AG04449 (cell line): ENCODE measurements at places on chromosomes 7 and 10.

DNA sequence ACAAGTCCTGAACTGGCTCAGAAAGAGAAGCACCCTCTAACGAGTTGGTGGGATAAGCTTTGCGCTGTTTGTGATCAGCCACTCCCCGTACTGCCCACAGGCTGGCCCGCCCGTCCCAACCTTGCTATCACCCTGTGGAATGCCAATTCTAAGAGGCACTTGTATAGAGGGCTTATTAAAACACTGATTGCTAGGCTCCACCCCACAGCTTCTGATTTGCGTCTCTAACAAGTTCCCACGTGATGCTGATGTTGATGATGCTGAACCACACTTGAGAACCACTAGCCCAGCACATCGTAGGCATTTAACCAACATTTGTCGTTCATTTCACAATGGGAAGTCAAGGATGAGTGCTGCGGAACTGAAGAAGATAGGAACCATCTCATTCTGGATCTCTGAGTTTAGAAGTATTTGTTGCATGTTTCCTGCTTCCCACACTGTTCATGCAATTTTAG, 12.7 kb upstream of the GSAP start:
- no peak for DNase-seq

DNA sequence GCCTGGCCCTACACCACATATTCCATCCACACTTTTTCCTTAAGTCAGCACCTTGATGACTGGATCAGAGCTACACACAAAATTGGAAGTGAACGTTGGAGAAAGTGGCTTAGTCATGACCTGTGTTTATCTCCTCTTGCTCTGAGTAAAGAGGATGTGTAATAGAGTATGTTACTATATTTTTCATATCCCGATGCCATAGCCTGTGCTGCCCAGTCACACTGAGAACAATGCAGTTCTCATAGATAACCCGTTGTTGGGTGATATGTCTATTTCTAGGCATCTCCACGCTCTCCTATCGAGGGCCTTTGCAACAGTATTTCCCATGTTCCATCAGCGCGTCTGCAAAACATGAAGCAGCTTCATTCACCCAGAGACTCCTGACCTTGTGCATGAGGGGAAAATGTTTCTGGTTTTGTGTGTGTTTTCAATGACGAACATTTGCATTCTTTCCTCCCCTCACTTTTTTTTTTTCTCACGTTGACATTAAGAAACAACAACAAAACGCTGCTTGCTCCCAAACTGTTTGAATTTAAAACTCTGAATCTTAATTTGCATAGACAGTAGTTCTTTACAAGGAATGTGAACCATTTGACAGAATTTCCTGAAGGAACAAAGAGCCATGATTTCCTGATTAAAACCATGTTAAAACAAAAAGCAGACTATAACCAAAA, 43.4 kb downstream of the GRK5 start:
- peak; percentile 63 for DNase-seq

DNA sequence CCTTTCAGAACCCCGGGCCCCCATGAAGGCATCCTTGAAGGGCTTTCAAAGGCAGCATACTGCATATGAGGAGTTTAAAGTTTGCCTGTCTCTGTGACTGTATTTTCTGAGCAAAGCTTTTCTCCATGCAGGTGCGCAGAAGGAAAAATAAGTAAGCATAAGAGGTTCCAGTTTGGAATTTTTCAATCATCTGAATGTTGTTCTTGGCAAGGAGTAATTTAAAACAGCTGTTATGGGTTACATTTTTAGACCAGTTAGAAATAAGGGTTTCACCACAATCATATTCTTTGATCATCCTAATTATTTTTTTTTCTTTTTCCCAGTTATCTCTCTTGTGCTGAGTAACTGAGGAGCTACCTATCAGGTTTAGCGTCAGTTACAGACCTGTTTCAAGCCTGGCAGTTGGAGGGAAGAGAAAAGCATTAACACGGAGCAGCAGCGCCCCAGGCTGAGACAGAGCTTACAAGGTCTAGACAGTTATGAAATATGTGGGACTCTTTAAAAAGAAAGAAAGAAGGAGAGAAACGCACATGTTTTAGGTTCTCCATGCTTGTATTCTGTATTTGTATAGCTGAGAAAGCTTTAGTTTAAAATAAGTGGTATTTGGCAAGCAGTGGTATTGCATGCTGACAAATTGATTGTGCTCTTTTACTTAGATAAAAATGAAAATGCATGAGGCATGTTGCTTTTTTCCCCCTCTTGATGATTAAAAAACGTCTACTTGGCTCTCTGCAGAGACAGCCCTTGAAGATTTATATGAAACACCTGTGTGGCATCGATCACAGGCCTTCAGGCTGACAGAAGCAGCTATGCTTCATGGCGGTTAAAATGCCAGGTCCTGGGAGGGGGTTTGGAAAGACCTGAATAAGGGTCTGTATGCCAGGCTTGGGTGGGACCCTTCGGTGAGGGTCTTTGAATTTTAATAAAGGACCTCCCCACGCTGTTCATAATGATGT, 157.6 kb downstream of the GRK5 start:
- DNase-seq, result no peak

- DNase-seq, result no peak
These were observed 996 bp downstream of the ADAM12 start for GRCh38 chr10:126387041-126387921.

- no peak for DNase-seq
These were observed 204.0 kb downstream of the MAD1L1 start for GRCh38 chr7:2028733-2029132.

- DNase-seq, result no peak
These were observed 12.5 kb downstream of the VENTX start for GRCh38 chr10:133249975-133250754.

- no peak for DNase-seq
These were observed 109.3 kb downstream of the TNS3 start for GRCh38 chr7:47472444-47473157.

- no peak for DNase-seq
These were observed 4.9 kb upstream of the GJD4 start for GRCh38 chr10:35600193-35600592.

GRCh38 chr10:130515670-130516069, 379.5 kb downstream of the GLRX3 start:
- DNase-seq, result no peak

- no peak for DNase-seq
These were observed 244.6 kb upstream of the MGMT start for GRCh38 chr10:129222436-129222835.

- no peak for DNase-seq
These were observed 12.3 kb upstream of the OSBPL3 start for GRCh38 chr7:24992314-24992713.

DNA sequence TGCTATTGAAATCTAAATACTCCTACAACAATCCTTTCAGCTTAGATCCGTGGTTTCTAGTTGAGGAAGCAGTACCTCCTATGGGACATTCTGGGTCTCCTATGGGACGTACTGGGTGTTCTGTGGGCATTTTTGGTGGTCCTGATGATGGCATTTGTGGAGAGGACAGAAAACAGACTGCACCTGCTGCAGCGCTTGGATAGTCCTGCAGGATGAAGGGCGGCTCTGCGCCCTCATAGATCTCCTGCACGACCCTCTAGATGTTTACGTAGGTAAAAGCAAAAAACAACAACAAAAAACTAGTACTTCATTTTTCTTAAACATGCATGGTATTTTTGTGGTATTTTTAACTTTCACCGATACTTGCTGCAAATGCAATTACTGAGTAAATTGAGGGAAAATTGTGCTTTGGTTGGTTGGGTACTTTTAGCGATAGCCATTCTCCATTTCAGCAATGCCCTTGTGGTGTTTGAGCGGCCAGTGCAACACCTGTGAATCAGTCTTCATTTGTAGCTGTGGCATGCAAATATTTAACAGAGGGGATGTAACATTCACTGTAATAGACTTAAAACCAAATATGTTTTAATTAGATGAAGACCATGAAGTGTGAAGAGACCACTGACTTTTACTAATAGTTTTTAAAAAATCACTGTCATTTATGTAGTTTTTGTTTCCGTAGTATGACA, 461.2 kb downstream of the SDK1 start:
- no peak for DNase-seq

DNA sequence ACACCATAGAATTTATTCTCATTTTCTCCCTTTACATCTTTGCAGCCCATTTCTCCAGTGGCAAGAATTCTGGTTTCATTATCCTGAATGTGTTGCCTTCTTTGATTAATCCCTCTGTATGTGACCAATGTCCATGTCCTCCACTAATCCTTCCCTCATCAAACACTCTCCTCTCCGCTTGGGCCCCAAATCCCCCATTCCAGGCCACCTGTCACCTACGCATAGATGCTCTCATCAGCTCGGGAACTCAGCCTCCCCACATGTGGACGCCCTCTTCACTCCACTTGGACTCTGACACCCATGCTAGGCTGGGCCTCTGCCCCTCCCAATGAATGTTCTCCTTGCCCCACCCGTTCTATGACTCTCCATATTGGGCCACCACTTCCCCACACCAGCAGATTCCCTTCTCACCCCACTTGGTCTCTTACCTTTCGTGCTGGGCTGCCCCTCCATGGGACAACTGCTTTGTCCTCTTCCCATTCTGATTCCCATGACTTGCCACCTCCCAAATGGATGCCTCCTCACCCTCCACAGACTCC, 18.7 kb upstream of the RBM20 start:
- no peak for DNase-seq

GRCh38 chr10:17076626-17077345, 52.8 kb downstream of the CUBN start:
- no peak for DNase-seq

GRCh38 chr7:151897161-151897731, 20.3 kb upstream of the PRKAG2 start:
- DNase-seq, result no peak

DNA sequence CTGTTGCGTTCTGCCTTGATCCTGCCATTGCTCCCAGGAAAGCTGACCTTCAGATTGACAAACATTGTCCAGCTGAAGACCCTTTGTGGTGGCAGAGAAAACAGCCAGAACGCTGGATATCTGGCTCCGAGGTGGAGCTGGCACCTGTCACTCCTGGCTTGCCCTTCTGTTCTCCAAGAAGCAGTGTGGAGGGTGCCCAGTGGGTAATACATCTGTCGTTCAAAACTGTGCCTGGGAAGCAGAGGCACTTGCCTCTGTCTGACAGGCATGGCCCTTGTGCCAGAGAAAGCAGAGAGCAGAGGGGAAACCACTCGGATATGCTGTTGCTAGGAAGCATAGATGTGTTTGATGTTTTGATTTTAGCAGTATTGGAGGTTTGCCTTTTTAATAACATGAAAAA, 231.4 kb downstream of the BMPER start:
- DNase-seq, result no peak

DNA sequence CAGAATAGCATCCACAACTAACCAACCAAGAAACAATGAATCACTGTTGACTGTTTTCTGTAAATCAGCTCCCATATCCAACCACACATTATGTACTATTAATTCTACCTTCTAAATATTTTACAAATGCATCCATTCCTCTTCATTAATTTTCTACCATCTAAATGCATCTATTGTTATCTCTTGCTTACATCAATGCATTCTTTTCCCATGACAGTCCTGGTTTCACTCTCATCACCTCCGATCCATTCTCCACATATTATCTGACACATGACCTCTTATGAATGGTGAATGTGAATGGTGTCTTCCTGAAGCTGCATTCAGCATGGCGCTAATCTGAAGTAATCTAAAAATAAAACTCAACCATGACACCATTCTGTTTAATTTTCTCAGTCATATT, 153.8 kb upstream of the CALCR start:
- no peak for DNase-seq

DNA sequence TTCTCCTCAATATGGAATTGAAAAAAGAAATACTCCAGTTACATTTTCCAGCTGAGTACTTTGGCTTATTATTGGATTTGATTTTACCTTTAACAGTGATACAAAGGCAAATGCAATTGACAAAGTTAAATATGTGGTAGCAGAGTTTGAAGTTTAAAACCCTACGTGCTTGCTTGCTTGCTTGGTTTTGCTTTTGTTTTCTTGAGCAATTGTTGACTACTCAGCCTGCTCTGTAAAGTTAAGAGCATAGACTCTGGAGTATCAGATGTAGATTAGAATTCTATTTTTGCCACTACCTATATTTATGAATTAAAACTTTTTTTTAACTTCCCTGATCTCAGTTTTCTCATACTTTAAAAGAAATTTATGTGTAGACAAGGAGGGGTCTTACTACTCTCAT, 51.4 kb downstream of the PCDH15 start:
- DNase-seq, result no peak

DNA sequence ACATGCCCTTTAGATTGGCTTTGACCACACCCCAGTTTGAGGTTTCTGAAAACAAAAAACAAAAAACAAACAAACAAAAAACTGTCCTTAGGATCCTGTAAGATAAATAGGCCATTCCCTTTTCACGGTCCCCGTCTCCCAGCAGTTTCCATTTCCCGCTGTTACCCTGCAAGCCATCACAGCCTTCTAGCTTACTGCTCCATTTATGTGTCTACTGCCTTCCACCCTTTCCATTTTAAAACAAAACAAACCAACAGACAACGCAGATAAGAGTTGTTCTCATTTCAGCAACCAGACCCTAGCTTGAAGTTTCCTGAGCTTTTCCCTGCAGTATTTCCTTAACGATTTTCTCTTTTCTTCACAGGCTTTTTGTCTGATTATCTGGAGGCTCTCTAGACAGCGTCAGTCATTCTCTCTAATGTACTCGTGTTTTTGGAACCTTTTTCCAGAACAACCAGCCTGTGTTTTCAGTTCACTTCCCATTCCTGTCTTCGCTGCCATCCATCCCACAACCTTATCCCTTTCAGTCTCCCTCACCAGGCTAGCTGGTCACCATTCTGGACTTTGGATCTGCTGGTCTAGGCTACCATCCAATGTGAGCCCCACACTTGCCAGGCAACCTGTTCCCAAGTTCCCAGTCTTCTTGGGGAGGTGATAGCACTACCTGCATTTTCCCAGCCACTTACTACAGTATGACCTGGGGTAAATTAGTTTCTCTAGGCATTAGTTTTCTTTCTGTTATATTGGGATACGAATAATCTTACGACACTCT, 317.3 kb upstream of the FZD1 start:
- DNase-seq, result no peak

- DNase-seq, result no peak
These were observed 81.3 kb upstream of the CXCL12 start for GRCh38 chr10:44466236-44466635.

- no peak for DNase-seq
These were observed 163.9 kb downstream of the MAD1L1 start for GRCh38 chr7:2068693-2069471.

GRCh38 chr7:137254766-137255165, 88.8 kb downstream of the PTN start:
- no peak for DNase-seq

GRCh38 chr10:121322046-121322445, 276.2 kb downstream of the FGFR2 start:
- no peak for DNase-seq

- peak; percentile 23 for DNase-seq
These were observed 14.9 kb upstream of the PLEKHS1 start for GRCh38 chr10:113736576-113736975.
